Cerebellar nuclear complex (tissue), 1 donor: ENCODE measurements at places on chromosomes 16 and 17.

GRCh38 chr17:31754239-31754945, 104.7 kb downstream of the COPRS start:
- DNase-seq: no peak

- DNase-seq: peak; percentile 97
These were observed 805 bp upstream of the ORAI3 start for GRCh38 chr16:30947859-30948666.

GRCh38 chr17:49225554-49226236, 4.9 kb downstream of the PHOSPHO1 start:
- no peak for DNase-seq

DNA sequence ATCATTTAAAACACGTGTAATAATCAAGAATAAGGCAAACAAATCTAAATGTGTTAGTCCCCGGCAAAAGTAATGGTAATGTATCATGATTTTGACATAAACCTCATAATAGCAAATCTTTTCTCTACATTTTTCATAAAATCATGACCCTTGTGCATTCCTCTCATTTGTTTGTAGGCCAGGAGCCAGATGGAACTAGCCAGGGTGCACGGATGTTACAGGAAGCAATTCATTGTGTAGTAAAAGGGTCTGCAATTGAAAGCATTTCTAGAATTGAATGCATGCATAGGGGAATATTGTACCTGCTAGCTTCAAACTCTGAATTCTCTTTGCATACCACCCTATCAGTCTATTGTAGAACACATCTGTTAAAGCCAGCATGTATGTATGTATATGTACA, 66.6 kb downstream of the CNTNAP4 start:
- DNase-seq: no peak

DNA sequence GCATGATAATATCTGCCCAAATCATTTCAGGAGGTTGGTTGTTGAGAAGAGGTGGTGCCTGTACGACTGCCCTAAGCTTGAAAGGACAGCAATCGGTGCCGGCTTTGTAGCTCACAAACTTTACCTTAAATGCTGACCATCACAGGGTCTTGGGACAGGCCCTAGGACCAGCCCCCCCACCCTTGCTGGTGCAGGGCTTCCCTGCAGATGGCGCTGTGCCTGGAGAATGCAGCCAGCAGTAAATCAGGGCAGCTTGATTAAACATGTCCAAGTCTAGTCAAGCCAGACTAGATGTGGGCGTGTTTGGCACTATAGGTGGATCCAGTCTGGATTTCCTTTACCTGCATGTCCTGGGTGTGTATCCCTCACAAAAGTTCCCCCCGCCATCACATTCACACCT, 135.5 kb upstream of the CRHR1 start:
- DNase-seq: no peak

GRCh38 chr17:44451832-44452231, 51.4 kb downstream of the GPATCH8 start:
- DNase-seq: no peak

- no peak for DNase-seq
These were observed 29.4 kb downstream of the UTP18 start for GRCh38 chr17:51289696-51290111.

DNA sequence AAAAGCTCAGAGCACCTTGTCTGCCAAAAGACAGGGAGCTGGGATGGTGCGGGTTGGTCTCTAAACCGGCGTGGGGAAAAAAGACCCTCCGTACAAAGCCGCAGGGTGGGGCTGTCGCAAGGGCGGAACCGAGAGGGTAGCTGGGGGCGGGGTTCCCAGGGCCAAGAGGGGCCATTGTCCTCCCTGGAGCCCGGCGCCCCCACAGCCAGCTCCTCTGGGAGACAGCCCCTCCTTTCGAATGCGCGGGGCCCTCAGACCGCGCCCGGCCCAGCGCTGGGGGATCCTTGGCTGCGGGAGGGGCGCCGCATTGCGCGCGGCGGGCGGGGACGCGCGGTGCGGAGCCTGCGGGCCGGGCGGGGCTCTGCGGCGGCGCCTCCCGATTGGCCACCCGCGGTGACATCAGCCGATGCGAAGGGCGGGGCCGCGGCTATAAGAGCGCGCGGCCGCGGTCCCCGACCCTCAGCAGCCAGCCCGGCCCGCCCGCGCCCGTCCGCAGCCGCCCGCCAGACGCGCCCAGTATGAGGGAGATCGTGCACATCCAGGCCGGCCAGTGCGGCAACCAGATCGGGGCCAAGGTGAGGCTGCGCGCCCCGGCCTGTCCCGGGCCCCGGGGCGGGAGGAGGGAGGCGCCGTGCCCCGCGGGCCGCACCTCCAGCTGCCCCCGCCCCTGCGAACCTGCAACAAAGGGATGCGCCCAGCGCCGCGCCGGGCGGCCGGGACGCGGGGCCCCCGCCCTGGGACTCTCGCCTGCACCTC, at the start of gene TUBB3:
Gene TUBB3 (plus strand): TSS at position 459 of the 756 bp plus-strand sequence. CDS start 60 bp downstream, at position 519.
- peak; percentile 50 for DNase-seq

- DNase-seq: no peak
These were observed 1.8 kb downstream of the PRSS22 start for GRCh38 chr16:2856061-2856670.

GRCh38 chr17:7266784-7267183, 4.5 kb upstream of the CLDN7 start:
- no peak for DNase-seq

DNA sequence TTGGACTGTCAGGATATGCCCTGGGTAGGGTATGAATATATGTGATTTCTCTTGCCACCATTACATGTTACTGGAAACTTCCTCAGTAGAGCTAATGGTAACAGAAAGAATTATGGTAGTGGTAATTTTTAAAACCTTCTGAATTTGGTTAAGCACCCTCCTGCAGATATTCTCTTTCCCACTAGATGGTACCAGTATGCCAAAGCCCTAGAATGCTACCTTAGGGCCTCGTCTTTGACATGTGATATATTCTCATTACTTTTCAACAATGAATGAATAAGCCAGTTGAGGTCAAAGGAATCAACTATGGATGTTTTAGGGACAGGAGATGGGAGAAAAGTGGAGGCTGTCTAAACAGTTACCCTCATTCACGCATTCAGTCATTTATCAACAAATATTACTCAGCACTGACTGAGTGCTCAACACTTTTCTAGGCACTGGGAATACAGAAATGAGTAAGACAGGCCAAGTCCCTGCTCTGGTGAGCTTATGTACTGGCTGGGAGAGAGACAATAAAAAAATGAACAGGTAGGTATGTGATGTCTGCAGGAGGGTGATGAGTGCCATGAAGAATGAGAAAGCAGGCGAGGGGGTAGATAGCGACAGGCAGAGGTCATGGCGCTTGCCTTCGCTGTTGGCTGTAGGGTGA, 14.7 kb downstream of the CDH13 start:
- DNase-seq: no peak

DNA sequence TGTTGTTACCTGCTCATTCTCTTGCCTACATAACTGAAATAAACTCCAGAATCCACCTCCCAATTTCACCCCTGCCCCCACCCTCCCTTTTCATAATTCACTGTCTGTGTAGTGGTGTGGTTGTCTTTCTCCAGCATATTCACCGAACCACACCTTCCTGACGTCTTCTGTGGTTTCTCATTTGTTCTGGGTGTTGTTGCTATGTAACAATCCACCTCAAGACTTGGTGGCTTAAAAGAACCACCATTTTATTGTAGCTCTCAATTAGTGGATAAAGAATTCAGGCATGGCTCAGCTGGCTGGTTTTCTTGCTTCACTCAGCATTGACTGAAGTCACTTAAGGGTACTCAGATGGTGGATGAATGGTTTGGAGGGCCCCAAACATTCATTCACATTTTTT, 229.8 kb downstream of the MAF start:
- DNase-seq: no peak

- DNase-seq: no peak
These were observed 394.5 kb downstream of the GRIN2A start for GRCh38 chr16:9787717-9788116.

GRCh38 chr17:42387661-42388380, 421 bp downstream of the STAT3 start:
- DNase-seq: no peak

DNA sequence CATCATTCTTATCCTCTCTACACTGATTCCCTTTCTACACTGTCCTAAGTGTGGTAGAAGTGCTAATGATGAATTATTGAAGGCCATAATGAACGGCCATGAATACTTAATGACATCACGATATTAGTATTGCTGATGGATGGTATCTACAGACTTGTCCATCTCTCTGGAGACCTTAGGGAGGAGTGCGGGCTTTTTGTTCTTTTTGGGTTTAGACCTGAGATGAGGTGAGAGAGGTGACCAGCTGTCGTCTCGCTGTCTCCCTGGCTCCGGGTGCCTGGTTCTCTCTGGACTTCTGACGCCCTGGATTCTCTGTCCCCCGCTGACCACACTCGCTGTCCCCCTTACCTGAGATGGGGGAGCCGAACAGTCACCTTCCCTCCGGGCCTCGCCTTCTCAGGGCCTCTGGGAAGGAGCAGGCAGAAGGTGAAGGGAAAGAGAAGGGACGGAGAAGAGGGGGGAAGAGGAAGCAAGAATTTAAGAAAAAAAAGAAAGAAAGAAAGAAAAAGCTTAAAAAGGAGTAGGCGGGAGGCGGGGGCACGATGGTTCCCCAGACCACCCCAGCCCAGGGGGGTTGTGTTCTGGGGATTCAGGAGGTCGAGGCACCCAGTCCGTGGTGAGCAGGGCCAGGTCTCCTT, 17.1 kb downstream of the SGCA start:
- DNase-seq: no peak

- DNase-seq: no peak
These were observed 36.8 kb downstream of the ERCC4 start for GRCh38 chr16:13956635-13957196.

DNA sequence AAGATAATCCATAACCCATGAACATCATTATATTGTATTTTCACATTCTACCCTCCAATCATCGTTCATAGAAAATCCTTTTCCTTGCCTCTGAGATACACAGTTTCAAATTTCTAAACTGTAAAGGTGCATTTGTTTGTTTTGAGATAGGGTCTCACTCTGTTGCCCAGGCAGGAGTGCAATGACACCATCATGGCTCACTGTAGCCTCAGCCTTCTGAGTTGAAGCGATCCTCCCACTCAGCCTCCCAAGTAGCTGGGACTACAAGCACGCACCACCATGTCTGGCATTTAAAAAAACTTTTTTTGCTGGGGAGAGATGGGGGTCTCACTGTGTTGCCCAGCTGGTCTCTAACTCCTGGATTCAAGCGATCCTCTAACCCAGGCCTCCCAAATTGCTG, 58.1 kb upstream of the TOB1 start:
- DNase-seq: no peak

DNA sequence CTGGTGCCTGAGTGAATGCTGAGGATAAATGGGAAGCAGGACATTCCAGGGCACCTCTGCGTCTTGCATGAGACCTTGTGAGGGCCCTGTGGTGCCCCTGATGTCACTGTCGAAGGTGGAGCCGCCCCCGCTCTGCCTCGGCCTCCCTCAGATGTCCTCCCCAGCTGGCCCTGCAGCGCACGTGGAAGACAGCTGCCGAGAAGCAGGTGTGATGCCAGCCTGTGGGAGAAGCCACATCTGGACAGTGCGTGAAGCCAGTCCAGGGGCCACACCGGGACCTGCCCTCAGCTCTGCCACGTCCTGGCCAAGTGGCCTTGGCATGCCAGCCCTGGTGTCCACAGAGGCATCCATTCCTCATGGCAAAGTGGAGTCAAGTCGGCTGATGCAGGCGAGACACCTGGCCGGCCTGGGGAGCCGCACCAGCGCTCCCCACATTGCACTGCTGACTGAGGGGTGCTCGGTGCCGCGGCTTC, 21.6 kb upstream of the METRNL start:
- no peak for DNase-seq

GRCh38 chr17:7281953-7282751, 634 bp downstream of the SLC2A4 start:
- no peak for DNase-seq

- DNase-seq: no peak
These were observed 10.8 kb upstream of the SECTM1 start for GRCh38 chr17:82344175-82344907.

DNA sequence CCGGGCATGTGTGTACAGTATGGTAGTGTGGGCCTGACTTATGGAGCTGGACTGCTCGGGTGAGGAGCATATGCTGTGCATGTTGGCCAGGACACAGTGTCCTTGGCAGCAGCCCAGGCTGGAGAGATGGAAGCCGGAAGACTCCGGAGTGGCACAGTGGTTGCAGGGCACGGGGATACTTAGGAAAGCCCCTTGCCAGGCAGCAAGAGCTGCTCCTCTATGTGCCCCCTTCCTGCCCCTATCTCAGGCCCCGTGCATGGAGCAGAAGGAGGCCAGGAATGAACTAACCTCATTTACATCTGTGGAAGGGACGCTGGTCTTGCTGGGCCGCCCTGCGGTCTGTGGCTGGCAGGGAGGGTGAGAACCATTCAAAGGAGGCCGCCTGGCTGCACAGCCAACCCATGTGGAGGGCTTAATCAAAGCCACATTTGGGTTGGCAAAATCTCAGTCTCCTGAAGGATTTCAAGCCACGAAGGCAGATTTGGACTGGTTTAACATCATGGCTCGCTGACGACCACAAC, 32.2 kb upstream of the RCVRN start:
- DNase-seq: peak; percentile 44

DNA sequence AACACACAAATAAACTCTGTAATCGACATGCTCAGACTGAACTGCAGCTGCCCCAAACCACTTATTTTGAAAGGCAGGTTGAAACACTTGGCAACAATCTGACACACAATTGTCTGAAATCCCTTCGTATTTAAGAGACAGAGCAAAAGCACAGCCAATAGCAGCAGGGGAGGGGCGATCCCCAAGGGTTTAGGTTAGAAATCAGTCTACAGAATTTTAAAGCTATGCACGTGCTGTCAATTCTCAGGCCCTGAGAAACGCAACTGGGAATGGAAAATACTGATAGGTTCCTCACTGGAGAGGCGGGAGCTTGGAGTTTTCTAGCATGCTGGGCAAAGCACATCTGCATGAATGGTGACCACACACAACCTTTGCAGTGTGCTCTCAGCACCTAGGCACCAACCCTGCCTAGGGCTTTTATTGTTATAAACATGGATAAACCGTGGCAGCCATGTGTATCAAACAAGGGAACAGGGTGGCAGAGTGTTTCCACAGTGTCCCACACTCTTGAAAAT, 168.0 kb downstream of the AATF start:
- DNase-seq: no peak

DNA sequence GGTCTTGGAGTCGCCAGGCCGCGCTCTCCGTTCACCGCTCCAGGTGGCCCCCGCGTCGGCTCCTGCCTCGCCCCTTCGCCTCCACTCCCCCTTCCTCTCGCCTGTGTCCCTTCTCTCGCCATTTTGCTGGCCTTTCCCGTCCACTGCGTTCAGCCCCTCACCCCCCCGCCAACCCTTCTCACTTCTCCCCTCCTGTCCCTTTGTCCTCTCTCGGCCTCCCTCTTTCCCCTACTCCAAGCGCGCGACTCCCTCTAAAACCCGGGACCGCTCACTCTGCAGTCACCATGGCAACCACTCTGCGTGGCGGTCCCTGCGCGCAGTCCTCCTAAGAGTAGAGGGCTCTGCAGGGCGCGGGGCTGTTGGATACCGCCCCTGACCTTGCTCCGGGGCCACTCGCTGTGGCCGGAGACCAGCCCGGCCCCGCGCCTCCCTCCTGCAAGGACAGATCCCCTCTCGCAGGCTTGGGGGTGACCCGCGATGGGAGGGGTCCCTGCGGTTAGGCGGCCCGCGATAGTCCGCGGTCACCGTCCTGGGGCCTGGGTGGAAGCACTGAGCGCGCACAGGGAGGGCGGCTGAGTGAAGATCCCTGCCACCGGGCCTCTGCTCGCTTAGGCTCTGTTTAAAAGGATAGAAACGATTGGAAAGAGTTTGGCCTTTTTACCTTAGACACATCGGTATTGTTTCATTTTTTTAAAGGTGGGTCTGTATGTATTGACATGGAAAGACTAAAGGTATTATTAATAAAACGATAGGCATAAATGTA, 454 bp downstream of the CCDC40 start:
- no peak for DNase-seq
